ENCODE measurements at places on chromosomes 5 and 9.

GRCh38 chr5:127001621-127002296, 28.6 kb downstream of the MARCHF3 start:
- no peak for DNase-seq

DNA sequence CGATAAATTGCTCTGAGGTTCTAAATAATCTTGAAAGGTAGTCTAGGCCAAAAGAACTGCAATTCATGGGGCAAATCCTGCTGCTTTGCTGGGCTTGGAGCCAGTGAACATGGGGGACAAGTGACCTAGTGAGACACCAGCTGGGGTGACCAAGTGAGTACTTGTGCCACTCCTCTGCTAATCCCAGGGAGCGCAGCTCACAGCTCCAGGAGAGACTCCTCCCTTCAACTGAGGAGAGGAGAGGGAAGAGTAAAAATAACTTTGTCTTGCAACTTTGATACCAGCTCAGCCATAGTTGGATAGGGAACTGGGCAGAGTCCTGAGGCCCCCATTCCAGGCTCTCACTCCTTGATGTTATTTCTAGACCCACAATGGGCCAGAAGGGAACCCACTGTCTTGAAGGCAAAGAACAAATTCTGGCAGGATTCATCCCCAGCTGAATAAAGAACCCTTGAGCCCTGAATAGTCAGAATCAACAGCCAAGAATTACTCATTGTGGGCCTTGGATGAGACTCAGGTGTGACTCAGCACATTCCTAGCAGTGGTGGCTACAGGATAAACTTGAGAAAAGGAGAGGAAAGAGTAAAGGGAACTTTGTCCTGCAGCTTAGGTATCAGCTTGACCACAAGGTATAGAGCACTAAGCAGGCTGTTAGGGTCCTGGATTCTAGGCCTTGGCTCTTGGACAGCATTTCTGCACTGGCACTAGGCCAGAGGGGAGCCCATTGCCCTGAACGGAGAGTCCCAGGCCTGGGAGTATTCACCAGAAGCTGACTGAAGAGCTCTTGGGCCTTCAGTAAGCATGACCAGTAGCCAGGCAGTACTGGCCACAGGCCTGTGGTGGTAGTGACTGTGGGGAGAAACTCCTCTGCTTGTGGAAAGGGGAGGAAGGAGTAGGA, 288.3 kb upstream of the CDH18 start:
- no peak for DNase-seq

DNA sequence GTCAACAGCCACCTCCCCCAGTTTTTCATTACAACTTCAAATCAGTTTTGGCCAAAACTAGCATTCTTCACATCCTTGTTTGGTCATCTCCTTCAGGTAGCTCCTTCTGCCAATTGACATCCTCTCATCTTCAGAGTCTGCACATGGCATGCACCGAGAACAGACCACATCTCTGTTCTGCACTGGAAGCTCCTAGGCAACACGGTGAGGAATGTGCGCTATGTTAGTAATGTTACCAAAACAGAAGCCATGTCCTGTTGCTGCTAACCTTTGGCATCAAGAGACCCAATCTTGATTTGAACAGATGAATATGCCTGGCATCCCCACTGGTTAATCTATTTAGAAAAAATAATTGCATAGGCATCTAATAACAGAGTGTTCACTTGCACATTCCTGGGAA, 5.1 kb upstream of the HK3 start:
- DNase-seq = no peak

- no peak for DNase-seq
Observed at GRCh38 chr5:128378196-128378595, 159.8 kb downstream of the FBN2 start.

- DNase-seq = no peak
Observed at GRCh38 chr9:13919401-13919800, 394.5 kb downstream of the NFIB start.

DNA sequence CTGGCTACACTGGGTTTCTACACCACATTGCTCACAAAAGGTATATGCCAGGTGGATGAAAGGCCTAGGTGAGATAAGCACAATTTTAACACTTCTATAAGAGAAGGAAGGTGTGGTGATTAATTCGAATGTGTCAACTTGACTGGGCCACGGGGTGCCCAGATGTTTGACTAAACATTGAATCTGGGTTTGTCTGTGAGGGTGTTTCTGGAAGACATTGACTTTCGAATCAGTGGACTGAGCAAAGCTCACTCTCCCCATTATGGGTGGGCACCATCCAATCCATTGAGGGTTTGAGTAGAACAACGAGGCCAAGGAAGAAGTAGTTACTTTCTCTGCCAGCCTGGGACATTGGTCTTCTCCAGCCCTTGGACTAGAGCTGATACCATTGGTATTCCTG, 78.2 kb upstream of the COL5A1 start:
- no peak for DNase-seq

DNA sequence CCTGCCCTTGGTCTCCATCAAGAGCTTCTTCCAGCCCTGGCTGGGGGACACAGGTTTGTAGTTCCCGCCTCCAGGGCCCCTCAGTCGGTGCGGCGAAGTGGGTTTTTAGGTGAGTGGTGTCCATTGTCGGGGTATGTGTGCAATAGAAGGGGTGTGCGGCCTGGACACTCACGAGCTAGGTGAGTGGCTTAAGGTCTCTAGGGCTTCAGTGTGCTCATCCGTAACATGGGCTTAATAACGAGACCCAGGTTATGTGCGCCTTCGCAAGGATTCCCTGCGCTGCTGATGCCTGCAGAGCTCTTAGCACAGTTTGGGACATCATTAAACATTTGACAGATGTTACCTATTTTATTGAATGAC, 656 bp downstream of the CEP78 start:
- DNase-seq = no peak

- no peak for DNase-seq
Observed at GRCh38 chr5:101929628-101930027, 366.5 kb downstream of the SLCO4C1 start.

GRCh38 chr9:122350577-122351355, 20.1 kb upstream of the PTGS1 start:
- peak; percentile 72 for DNase-seq

DNA sequence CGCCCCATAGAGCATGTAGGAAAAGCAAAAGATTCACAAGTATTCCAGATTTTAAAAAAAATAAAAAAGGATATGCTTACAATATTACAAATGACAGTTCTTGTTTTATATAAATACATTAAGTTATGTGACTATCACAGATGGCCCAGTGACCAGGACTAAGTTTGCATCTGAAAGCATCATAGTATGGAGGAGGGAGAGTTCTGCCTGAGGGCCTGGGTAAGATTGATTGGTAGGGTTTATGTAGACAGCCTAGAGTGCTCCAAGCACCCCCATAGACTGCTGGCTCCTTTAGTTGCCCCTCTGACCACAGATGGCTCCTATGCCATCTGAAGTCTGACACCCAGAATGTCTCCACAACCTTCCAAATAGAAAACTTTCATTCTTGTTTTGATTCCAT, 48.0 kb upstream of the ADAMTS16 start:
- no peak for DNase-seq

DNA sequence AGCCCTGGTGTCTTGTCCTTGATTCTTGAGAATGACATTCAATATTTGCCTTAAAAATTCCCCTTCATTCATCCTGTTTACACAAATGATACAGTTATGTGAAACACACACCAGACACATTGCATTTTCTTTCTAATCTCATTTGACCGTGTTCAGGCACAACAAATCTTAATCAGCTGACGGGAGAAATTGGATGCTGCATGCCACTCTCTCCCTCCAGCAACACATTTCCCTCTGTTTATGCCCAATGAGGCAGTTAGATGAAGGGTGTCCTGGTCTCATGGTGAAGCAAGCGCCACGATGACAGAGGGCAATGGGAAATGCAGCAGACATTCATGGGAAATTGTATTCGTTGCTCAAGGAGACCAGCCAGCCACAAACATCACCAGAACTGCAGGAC, 3.2 kb upstream of the FGF1 start:
- DNase-seq = no peak

- DNase-seq = no peak
Observed at GRCh38 chr9:133961226-133962165, 30.6 kb downstream of the VAV2 start.

- DNase-seq = no peak
Observed at GRCh38 chr9:99300603-99301002, 78.5 kb downstream of the SEC61B start.

- no peak for DNase-seq
Observed at GRCh38 chr9:115058175-115058574, 59.8 kb downstream of the TNC start.

DNA sequence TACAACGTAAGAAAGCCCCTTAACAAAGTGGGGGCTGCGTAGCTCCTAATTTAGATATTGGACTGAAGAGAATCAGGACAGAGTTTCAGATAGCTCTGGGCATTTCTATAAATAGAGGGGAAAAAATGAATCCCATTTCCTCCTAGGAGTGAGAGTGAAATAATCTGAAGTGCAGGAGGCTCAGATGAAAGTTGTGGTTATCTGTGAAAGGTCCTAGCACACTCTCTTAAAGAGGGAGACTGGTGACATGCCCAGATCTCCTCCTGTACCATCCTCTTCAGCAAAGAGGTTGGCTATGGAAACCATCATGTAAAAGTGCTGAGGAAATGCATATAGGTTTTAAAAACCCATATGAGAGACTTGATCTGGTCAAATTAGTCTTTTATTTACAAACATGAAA, 143.4 kb downstream of the GABRB2 start:
- DNase-seq = no peak

- no peak for DNase-seq
Observed at GRCh38 chr5:79585116-79585515, 27.1 kb upstream of the TENT2 start.

DNA sequence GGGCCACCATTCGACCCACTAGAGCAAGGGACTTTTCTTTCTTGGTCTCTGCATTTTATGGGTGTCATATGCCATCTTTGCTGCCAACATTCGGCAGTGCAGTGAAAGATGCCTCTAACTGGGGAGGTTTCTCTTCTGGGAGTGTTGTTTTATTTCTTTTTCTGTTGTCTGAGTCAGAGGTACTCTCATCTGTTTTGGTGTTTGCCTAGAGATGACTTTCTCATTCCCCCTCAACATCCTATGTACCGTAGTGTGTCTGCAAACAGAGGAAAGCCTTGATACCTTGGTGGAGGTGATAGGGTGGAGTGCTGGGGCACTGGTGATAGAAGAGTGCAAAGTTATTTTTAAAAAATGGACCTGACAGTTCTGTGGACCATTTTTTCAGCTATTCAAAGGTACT, 182.1 kb downstream of the ARHGAP26 start:
- no peak for DNase-seq

DNA sequence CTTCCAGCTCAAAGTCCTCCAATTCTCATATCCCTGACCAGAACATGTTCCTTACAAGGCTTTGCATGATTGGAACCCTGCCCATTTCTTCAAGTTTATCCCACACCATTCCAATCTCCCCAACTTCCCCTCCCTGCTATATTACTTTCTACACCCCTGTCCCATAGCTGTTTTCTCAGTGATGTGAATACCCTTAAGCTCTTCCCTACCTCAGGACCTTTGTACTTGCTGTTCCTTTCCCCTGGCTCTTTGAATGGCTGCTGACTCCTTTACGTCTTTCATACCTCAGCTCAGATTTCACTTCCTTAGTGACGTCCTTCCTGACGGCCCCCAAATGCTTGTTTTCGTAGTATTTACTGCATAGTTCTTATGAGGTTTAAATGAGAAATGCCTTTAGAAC, 166.2 kb upstream of the ZNF462 start:
- DNase-seq = no peak

DNA sequence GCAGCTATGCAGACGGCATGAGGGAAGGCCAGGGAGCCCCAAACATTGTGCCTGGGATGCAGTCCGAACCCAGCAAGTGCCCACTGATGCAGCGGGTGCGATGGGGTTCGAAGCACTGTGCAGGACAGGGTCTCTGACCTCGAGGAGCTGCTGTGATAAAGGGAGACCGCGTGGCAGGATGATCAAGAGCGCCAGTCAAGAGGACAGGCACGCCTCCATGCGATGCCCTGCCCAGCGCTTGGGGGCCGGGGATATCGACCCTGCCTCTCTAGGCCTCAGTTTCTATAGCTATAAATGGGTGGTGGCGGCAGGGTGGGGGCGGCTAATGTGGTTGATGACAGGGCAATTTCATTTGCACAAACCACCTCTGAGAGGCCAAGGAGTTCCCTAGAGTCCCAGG, 84.7 kb upstream of the BARHL1 start:
- no peak for DNase-seq

GRCh38 chr5:151684690-151685361, 1.9 kb downstream of the SPARC start:
- peak; percentile 86 for DNase-seq

GRCh38 chr9:122379340-122379739, 8.5 kb downstream of the PTGS1 start:
- no peak for DNase-seq

GRCh38 chr5:29321591-29321990, 1871.9 kb upstream of the CDH6 start:
- DNase-seq = no peak

GRCh38 chr5:127885176-127885575, 182.0 kb downstream of the CCDC192 start:
- no peak for DNase-seq

- DNase-seq = no peak
Observed at GRCh38 chr5:21071986-21072385, 1084.0 kb upstream of the CDH18 start.

- DNase-seq = no peak
Observed at GRCh38 chr5:39475881-39476842, 51.4 kb upstream of the DAB2 start.

- DNase-seq = no peak
Observed at GRCh38 chr5:41122459-41122858, 51.3 kb upstream of the MROH2B start.

- no peak for DNase-seq
Observed at GRCh38 chr5:61931236-61931635, 374.8 kb upstream of the KIF2A start.

DNA sequence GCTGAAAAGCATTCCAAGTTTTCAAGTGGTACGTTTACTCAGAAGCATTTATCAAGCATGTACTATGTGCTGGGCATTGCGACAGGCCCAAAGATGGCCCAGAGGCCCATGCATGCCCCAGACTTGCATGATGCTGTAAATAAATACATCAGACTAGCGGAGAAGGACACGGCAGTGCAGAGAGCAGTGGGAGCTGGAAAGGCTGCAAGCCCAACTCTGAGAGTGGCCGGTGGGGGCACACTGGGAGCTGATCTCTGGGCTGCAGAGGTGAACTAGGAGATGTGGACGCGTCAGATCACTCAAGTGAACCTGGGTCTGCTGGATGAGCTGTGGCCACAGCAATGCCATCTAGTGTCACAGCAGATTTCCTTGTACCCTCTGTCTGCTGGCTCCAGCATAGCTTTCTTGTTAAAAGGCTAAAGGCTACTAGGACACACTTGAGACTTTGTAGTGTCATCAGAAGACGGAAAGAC, 246.9 kb downstream of the FANCC start:
- DNase-seq = no peak

Data from neuronal stem cell (in vitro differentiated cells).